Effector memory CD4-positive, alpha-beta T cell (primary cell): ENCODE measurements at places on chromosomes 7 and 10.

- DNase-seq = no peak
Observed at GRCh38 chr7:93409324-93409723, 165.2 kb downstream of the CALCR start.

- peak; percentile 59 for DNase-seq
Observed at GRCh38 chr7:63900394-63901203, 98.0 kb upstream of the ZNF722 start.

GRCh38 chr7:128830231-128831177 is at the start of gene FLNC:
TSS of gene FLNC (plus strand) at chr7:128830406. CDS start at chr7:128830638, 232 bp downstream.
- peak; percentile 4 for DNase-seq

- no peak for DNase-seq
Observed at GRCh38 chr10:126253611-126253998, 134.7 kb downstream of the ADAM12 start.

DNA sequence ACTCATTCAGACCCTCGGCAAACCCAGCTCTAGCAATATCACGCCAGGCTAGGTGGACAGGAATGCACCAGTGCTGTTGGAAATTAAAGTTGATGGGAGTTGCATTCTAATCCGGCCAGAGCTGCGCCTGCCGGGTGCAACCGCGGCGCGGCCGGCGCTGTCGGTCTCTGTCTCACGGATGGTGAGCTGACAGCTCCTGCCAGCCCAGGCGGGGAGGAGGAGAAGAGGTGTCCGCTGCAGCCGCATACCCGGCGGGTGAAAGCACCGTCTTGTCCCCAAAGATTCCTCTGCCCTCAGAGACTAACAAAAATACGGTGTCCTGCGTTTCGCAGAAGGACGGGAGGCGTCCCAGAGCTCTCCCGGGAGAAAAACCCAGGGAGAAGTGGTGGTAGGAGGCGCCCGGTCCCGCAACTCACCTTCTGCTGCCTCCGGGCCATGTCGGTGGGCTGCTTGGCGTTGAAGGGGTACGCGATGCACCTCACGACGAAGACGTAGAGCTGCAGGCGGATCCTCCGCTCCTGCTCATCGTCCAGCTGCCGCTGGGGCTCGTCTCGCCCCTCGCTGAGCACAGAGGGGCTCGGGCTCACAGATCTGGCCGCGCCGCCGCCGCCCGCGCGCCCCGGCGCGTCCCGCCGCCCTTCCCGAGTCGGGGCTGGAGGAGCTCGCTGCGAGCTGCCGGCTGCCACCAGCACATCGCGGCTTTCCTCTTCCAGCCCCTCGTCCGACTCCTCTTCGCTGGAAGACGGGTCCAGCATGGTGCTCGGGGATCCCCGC is 490 bp downstream of the CADPS2 start:
- DNase-seq = no peak

DNA sequence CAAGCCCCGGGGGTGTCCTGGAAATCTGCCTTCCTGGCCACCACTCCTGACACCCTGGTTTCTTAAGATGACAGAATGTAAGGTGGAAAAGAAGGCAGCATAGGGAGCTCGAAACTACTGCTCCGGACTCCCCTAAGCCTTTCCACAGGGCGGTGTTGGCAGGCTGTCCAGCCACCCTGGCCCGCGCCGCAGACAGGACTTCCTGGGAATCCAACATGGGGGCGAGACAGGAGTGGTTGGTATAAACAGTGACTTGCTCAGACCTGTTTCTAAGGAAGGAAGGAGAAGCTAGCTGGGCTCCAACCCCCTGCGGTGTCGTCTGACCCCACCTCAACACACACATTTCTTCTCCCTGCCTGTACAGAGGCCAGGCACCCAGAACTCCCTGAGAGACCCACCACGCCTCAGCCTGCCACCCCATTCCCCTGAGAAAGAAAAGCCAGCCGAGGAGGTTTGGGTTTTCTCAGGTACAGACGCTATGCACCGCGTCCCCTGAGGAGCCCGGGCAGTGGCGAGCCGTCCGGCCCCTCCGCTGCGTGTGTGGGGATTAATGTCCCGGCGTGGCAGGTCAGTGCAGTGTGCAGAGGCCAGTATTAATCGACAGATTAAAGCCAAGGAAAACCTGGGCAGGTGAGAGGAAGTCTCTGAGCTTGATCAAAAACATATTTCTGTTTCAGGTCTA is 349.6 kb upstream of the MKI67 start:
- no peak for DNase-seq

DNA sequence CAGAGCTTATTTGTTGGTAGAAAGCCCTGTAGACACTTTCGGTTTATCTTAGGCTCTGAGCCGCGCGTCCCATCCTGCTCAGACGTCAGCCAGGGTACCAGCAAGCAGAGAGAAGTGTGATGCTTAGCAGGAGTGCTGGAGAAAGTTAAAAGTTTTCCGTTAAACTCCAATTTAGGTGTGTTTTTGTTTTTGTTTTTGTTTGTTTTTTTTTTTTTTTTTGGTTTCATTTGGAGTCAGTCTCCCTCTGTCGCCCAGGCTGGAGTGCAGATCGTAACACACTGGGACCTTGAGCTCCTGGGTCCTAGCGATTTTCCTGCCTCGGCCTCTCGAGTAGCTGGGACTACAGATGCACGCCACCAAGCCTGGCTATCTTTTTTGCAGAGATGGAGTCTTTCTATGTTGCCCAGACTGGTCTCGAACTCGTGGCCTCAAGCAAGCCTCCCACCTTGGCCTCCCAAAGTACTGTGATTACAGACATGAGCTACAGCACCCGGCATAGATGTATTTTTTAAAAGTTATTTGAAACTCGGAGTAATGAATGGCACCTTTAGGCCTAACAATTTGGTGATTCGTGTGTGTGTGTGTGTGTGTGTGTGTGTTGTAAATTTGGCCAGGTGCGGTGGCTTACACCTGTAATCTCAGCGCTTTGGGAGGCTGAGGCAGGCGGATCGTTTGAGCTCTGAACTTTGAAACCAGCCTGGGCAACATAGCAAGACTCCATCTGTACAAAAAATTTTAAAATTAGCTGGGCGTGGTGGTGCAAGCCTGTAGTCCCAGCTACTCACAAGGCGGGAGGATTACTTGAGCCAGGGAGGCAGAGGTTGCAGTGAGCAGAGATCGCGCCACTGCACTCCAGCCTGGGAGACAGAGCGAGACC is 1.3 kb upstream of the HIP1 start:
- DNase-seq = no peak

DNA sequence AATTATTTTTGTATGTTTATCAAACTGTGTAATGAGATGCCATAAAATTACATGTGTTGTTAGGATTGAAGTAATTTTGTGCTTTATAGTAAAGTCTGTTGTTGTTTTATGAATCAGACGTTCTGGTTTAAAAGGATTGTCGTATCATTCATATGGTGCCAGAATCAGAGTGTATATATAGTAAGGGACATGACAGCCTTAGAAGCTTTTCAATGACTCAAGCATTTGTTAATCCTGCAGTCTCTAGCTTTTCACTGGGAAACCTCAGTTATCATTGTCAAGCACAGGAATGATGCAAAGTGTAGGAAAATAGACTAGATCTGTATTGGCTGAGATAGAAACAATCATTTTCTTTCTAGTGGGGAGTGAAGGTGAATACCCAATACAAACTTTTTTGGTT is 57.5 kb downstream of the TRRAP start:
- DNase-seq = no peak

DNA sequence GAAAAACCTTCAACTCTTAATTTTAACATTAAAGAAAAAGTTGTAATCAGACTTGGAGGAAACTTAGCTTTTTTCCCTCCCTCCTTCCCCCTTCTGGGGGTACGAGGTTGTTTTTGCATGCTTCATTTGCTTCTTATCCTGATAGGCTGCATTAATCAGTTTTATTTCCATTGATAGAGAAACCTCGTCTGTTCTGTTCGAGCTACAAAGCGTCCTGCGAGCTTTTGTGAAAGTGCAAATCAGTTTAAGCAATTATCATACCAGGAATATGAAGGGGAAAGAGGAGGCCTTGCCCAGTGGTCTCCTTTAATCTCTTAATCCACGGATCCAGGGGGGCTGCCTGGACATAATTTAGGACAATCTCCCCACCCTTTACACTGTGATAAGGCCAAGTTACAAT is 7.5 kb downstream of the EMX2 start:
- DNase-seq = no peak

DNA sequence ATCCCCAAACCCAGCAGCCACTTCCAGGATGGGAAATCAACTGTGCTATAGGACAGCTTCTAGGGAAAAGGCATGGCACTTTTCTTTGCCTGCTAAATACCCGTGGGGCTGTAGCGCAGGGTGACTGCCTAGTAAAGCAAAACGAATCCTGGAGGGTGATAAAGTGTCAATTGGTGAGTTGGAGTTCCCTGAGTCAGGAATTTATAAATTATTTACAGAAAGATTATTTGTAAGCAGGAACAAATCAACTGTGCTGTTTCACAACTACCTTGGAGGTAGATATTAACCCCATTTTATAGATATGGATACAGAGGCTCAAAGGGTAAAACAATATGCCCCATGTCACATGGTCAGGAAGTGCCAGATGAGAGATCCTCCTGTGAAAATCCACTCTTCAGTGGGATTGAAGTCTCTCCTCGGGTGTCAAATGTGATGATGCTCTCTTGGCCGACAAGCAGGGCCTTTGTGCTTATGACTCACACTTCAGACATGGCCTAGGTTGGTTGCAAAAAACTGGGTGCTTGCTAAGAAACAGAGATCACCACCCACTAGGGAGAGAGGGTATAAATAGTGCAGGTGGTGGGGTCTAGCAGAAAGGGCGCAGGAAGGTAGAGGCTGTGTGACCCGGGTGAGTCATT is 383.2 kb upstream of the ZMIZ1 start:
- DNase-seq = no peak

GRCh38 chr10:4780782-4781181 is 45.2 kb upstream of the AKR1E2 start:
- DNase-seq = no peak

- no peak for DNase-seq
Observed at GRCh38 chr10:64760371-64760770, 1239.2 kb downstream of the REEP3 start.
